Right atrium auricular region (tissue), 2 donors: ENCODE measurements at places on chromosomes 6 and 20. TPM values are rescaled to one million over a fixed set of nuclear protein-coding genes. Genes with fewer than 3 reads are reported as not detected.
A peak's percentile ranks its signal among the peaks of the same experiment; 100 is the strongest.

GRCh38 chr6:164795056-164795815 lies 514.2 kb downstream of the C6orf118 start:
- H3K4me1 ChIP-seq: no peaks in the 10 kb centered on the region
- no peaks in the 10 kb centered on the region for H3K36me3 ChIP-seq
- no peaks in the 10 kb centered on the region for H3K27me3 ChIP-seq
- H3K27ac ChIP-seq: no peak overlapping the region
- no peak for DNase-seq
- H3K4me3 ChIP-seq: no peak overlapping the region

DNA sequence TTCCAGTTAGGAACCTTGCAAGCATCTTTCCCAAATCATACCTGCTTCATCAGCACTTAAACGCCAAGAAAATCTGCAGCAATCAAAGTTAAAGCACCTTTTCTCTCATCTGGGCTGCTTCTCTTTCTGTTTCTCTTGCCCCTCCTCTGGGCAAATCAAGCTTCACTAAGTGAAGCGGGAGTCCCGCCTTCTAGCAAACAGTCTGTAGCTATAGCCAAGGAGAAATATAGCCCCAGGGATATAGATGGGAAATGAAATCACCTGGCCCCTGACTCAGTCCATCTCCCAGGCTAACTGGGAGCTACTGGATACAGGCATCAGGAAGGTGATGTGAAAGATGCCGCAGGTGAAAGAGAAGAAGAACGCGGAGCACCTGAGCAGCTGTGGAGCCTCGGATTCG lies 481.9 kb downstream of the C6orf118 start:
- DNase-seq: no peak
- no peaks in the 10 kb centered on the region for H3K36me3 ChIP-seq
- no peak overlapping the region for H3K4me3 ChIP-seq
- no peak overlapping the region for H3K27ac ChIP-seq

The GHRH gene
- total RNA-seq: 3.6 TPM

The PFDN6 gene
- 23.4 TPM for total RNA-seq

GRCh38 chr6:114389111-114389510 lies 46.3 kb upstream of the HS3ST5 start:
- no peaks in the 10 kb centered on the region for H3K4me1 ChIP-seq
- H3K4me3 ChIP-seq: no peak overlapping the region
- no peaks in the 10 kb centered on the region for H3K36me3 ChIP-seq

- no peaks in the 10 kb centered on the region for H3K4me1 ChIP-seq
- DNase-seq: no peak
- no peaks in the 10 kb centered on the region for H3K27me3 ChIP-seq
- H3K4me3 ChIP-seq: no peak overlapping the region
- H3K27ac ChIP-seq: no peak overlapping the region
Observed at GRCh38 chr20:45685896-45686295, 15.9 kb upstream of the WFDC11 start.

DNA sequence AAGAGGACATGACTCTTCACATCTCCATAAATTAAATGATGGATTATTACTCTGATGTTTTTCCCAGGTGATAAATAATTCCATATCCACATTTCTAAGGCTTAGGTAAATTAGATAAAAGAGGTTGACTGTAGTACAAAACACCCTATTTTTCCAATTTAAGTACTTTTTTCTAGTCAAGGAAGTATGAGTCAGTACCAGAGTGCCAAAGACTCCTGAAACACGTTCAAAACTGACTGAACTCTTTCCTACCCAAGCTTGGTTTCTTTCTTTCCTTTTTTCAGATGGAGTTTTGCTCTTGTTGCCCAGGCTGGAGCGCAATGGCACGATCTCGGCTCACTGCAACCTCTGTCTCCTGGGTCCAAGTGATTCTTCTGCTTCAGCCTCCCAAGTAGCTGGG lies 85.0 kb downstream of the DOK5 start:
- no peaks in the 10 kb centered on the region for H3K36me3 ChIP-seq
- H3K4me3 ChIP-seq: no peak overlapping the region
- no peaks in the 10 kb centered on the region for H3K4me1 ChIP-seq
- peak overlapping the region; percentile 27 for H3K27ac ChIP-seq
- DNase-seq: no peak

GRCh38 chr6:7241709-7242645 lies 71.0 kb downstream of the SSR1 start:
- no peaks in the 10 kb centered on the region for H3K27me3 ChIP-seq
- H3K4me1 ChIP-seq: no peaks in the 10 kb centered on the region
- H3K36me3 ChIP-seq: peaks cover 31% of the 10 kb centered on the region
- no peak for DNase-seq
- H3K27ac ChIP-seq: no peak overlapping the region

GRCh38 chr6:12275107-12275506 lies 15.1 kb upstream of the EDN1 start:
- H3K4me3 ChIP-seq: no peak overlapping the region
- no peaks in the 10 kb centered on the region for H3K36me3 ChIP-seq
- no peaks in the 10 kb centered on the region for H3K27me3 ChIP-seq
- no peaks in the 10 kb centered on the region for H3K4me1 ChIP-seq
- DNase-seq: no peak

DNA sequence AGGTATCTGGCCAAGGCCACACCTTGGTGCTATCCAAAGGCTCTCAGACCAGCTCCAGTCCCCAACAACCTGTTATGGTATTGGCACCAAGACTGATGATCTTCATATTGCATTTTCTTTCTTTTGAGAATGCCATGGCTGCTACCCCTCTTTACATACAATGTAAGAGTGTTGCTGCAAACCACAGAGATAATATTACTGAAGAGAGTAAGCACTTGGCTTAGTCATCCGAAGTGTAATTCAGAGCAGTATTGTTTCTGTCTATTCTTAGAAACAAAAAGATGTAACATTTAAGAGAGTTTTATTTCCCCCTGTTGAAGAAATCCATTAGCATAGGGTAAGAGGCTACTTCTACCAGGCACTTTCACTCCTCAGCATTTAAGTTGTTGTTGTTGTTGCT lies 212.5 kb downstream of the C6orf118 start:
- no peak overlapping the region for H3K27ac ChIP-seq
- no peaks in the 10 kb centered on the region for H3K4me1 ChIP-seq
- no peak overlapping the region for H3K4me3 ChIP-seq
- no peak for DNase-seq
- H3K27me3 ChIP-seq: no peaks in the 10 kb centered on the region
- H3K36me3 ChIP-seq: no peaks in the 10 kb centered on the region

GRCh38 chr6:7165890-7166267 lies 58.1 kb downstream of the RREB1 start:
- H3K4me3 ChIP-seq: no peak overlapping the region
- H3K27me3 ChIP-seq: no peaks in the 10 kb centered on the region
- no peaks in the 10 kb centered on the region for H3K36me3 ChIP-seq
- H3K27ac ChIP-seq: peak overlapping the region; percentile 38
- no peak for DNase-seq

DNA sequence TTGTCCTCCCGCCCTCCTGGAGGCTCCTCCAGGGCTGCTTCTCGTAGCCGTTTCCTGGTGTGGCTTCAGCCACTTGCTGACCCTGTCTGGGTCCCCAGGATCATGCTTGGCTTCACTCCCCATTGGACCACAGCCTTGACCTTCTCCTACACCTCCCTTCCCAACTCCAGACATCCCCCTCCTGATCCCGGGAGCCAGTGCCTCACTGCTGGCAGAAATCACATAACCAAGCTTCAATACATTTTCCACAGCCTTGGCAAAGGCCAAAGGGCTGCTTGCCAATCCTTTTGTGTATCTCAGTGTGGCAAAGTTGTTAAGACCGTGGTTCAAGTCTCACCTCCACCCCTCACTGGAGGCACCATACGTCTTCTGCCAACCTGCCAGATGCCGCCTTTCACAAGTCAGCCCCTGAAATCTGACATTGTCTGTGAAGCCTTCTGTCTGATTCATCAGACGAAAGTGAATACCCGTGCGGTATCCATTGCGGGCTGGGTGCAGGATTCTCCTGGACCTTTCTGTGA lies 60.1 kb downstream of the PHACTR3 start:
- no peak overlapping the region for H3K4me3 ChIP-seq
- DNase-seq: peak; percentile 36
- H3K4me1 ChIP-seq: no peaks in the 10 kb centered on the region

The MRPS10 gene
- total RNA-seq: 27.9 TPM

- H3K27ac ChIP-seq: no peak overlapping the region
- no peaks in the 10 kb centered on the region for H3K27me3 ChIP-seq
- DNase-seq: no peak
- no peak overlapping the region for H3K4me3 ChIP-seq
- H3K4me1 ChIP-seq: no peaks in the 10 kb centered on the region
Observed at GRCh38 chr20:25512709-25513108, 72.6 kb downstream of the NINL start.

DNA sequence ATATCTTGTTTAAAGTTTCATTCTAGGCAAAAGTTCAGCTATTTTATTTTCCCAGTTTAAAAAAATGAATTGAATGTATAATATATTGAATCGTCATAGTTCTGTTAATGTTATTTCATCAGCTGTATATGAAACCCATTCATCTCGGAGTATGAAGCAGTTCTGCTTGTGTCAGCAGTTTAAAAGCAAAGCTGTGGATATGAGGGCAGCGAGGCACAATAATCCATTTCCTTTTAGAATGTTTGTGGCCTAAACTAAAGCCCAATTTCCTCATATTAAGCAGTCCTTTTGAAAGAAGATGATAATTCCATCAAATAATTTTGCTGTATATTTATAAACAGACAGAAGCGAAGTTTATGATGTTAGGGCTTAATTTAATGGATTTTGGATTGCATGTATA lies 300.1 kb downstream of the SAMD5 start:
- DNase-seq: no peak
- no peaks in the 10 kb centered on the region for H3K4me1 ChIP-seq
- H3K36me3 ChIP-seq: no peaks in the 10 kb centered on the region
- no peak overlapping the region for H3K4me3 ChIP-seq

DNA sequence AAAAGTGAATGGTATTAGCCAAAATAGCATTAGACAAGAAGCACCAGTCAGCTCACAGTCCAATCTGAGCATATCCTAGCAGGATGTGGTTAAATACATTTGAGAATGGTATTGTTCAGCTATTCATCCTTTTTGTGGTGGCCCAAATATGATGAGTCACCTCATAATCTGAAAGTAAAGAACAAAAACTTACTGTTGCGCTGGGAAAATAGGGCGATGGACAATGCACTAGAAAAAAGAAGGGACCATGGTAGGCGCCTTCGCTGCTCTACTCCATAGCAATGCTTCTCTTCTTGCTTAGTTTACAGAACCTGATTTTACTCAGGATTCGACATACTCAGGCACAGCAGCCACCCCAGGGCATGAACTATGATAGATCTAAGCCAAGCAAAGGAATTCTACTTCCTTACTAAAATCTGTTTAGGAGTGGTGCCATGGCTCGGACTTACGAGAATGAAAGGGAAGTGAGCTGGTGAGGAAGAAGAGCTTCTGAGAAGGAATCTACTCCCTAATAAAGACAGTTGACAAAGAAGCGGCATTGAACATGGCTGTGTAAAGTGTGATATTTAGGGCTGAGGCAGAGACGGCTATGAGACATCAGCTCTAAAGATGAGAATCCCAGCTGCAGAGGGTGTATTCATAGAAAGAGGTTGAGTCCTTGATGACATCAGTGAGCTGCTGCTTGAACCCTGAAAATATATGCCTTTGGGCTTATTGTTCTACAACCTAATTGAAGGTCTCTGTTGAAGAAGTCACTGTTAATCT lies 16.6 kb upstream of the FBXO9 start:
- DNase-seq: no peak
- H3K27me3 ChIP-seq: no peaks in the 10 kb centered on the region
- no peak overlapping the region for H3K4me3 ChIP-seq
- H3K36me3 ChIP-seq: no peaks in the 10 kb centered on the region

The BNIP5 gene
- not detected for total RNA-seq

The UNC5CL gene
- total RNA-seq: 0.43 TPM

The HLA-DRB1 gene
- 37.6 TPM for total RNA-seq

The PTK6 gene
- not detected for total RNA-seq

GRCh38 chr20:53865901-53866793 lies 204.2 kb downstream of the BCAS1 start:
- H3K36me3 ChIP-seq: no peaks in the 10 kb centered on the region
- H3K4me1 ChIP-seq: no peaks in the 10 kb centered on the region
- peak overlapping the region; percentile 48 for H3K27ac ChIP-seq
- no peak overlapping the region for H3K4me3 ChIP-seq

- no peak for DNase-seq
- H3K36me3 ChIP-seq: peaks cover 8% of the 10 kb centered on the region
- H3K4me3 ChIP-seq: peak overlapping the region; percentile 88
Observed at GRCh38 chr20:17971300-17972013, 2.6 kb downstream of the MGME1 start.

The ULBP2 gene
- 0.82 TPM for total RNA-seq

The TRIM15 gene
- not detected for total RNA-seq

GRCh38 chr6:134247844-134248580 lies 69.9 kb downstream of the SGK1 start:
- peaks cover 18% of the 10 kb centered on the region for H3K4me1 ChIP-seq
- no peak overlapping the region for H3K27ac ChIP-seq
- H3K36me3 ChIP-seq: no peaks in the 10 kb centered on the region
- DNase-seq: no peak

DNA sequence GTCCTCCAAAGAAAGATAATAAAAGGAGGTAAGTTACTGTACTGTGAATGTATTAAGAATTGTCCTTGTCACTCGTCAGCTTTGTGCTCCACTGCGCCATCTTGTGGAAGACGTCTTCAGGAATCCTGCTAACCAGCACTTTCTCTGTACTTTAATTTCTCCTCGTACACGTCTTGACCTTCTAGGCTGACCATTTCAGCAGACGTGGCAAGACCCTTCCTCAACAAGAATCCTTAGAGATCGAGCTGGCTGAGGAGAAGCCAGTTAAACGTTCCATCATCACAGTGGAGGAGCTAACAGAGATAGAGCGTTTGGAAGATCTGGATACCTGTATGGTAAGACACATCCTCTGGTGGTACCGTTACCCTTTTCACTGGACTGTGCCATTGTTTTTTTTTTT lies 95.5 kb upstream of the SCGN start:
- no peak overlapping the region for H3K27ac ChIP-seq
- DNase-seq: peak; percentile 83
- H3K36me3 ChIP-seq: peaks cover 3% of the 10 kb centered on the region
- H3K4me3 ChIP-seq: no peak overlapping the region
- H3K4me1 ChIP-seq: no peaks in the 10 kb centered on the region
- H3K27me3 ChIP-seq: no peaks in the 10 kb centered on the region

The TNF gene
- 0.51 TPM for total RNA-seq

DNA sequence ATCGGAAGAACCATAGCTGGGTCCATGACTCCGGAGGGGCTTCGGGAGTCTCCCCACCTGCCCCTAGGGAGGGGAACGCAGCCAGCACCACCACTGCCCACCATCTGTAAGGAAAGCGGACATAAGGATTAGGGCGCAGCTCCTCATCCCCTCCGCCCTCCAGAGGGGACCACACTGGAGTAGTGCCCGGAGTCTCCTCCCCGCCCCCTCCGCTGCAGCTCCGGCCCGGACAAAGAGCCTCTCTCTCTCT lies 628 bp downstream of the SLC35B2 start:
- no peak for DNase-seq
- no peaks in the 10 kb centered on the region for H3K4me1 ChIP-seq
- H3K4me3 ChIP-seq: peak overlapping the region; percentile 88
- peak overlapping the region; percentile 94 for H3K27ac ChIP-seq
- no peaks in the 10 kb centered on the region for H3K27me3 ChIP-seq

The GDAP1L1 gene
- not detected for total RNA-seq

DNA sequence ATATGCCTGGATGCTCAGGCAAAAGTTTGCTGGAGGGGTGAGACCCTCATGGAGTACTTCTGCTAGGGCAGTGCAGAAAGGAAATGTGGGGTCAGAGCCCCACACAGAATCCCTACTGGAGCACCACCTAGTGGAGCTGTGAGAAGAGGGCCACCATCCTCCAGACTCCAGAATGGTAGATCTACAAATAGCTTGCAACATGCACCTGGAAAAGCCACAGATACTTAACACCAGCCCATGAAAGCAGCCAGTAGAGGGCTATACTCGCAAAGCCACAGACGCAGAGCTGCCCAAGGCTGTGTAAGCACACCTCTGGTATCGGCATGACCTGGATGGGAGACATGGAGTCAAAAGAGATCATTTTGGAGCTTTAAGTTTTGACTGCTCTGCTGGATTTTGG lies 60.7 kb upstream of the GJE1 start:
- DNase-seq: no peak
- no peaks in the 10 kb centered on the region for H3K27me3 ChIP-seq
- H3K36me3 ChIP-seq: no peaks in the 10 kb centered on the region
